ENCODE measurements at places on chromosomes 2 and 18. TPM values are rescaled to one million over a fixed set of nuclear protein-coding genes. Genes with fewer than 3 reads are reported as not detected.

GRCh38 chr18:63192885-63193349 lies 126.7 kb downstream of the BCL2 start:
- DNase-seq, result no peak

DNA sequence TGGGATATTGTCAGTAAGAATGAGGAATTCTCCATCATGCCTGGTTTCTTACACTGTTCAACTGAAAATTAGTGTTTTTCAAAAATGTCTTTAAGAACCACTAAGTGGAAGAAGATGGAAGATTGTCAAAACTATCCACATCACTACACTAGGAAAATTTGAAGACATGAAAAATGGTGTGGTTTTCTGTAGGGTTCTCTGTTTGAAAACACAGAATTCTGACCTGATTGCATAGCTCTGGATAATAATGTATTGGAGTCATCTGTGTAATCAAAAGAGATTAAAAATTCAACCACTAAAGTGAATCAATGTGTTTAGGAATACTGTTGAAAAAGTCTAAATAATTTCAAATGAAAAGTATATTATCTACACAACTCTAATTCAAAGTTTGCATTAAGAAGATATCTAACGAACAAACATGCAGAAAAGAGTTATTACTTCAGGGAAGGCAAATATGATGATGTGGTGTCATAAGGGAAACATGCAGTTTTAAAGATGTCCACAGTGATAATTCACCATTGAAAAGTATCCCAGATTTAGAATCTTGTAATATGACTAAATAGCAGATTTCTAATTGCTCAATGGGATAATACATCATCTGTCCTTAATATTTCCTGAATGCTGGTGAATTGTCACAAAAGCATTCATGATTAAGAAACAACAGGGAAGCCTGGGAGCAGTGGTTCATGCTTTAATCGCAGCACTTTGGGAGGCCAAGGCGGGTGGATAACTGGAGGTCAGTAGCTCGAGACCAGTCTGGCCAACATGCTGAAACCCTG lies 116.9 kb downstream of the ERBB4 start:
- DNase-seq, result no peak

GRCh38 chr2:21234001-21234400 lies 110.2 kb downstream of the TDRD15 start:
- no peak for DNase-seq

- no peak for DNase-seq
These were observed 360.3 kb downstream of the LRP1B start for GRCh38 chr2:141770530-141770929.

DNA sequence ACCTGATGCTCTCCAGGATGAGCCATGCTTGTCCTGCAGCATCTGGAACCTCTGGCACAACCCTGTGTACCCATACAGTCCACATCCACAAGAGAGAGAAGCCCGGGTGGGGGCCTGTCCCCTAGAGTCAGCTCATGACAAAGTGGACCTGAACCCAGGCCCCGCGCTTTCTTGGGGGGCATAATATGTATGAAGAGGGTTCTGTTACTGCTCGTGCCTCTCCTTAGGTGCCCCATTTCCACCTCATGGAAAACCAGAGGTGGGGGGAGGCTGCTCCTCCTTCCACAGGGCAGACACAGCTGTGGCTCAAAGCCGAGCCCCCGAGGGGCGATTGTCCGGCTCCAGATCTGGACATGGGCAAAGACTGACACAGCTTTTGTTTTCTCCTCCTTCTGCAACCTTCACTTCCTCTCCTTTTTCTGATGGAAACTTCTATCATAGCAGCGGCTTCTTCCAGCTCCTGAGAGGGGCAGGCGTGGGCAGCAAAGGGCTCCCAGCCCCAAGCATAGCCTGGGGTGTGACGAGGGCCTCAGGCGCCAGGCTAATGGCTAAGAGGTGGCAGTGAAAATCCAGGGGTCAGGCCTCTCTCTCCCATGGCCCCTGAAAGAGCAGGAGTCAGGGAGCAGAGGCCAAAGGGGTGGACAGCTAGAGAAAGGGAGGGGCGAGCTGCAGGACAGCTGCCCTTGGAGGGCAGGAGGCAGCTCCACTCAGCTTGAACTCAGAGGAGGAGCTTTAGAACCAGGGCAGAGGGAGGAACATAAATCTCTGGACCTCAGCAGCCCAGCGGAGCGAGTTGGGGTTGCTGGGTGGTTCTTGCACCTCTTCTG lies 155.5 kb downstream of the ZFP36L2 start:
- DNase-seq, result no peak

DNA sequence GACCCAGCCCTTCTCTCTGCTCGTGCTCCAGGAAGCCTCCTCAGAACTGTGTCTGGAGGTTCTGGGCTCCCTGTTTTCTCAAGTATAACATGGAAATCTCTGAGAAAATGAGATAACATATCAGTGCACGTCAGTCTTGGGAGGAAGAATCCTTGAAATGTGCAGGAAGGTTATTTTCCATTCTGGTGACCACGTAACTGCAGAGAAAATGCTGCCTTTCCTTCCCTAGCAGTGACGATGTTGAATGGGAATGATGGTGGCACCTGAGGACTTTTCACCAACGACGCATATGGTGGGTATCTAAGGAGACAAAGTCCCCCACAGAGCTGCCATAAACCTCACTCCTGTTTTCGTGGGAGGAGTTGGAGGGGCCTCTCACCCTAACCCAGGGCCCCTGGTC lies 272.1 kb upstream of the SIX2 start:
- DNase-seq, result no peak

- DNase-seq, result no peak
These were observed 119.1 kb downstream of the BAZ2B start for GRCh38 chr2:159497256-159497655.

GRCh38 chr2:204328373-204328772 lies 216.9 kb upstream of the PARD3B start:
- no peak for DNase-seq

GRCh38 chr18:51561821-51562220 lies 364.3 kb upstream of the MEX3C start:
- no peak for DNase-seq

GRCh38 chr18:6650127-6650507 lies 79.4 kb upstream of the ARHGAP28 start:
- DNase-seq, result no peak

WDR75 gene
- 45.0 TPM for total RNA-seq

DNA sequence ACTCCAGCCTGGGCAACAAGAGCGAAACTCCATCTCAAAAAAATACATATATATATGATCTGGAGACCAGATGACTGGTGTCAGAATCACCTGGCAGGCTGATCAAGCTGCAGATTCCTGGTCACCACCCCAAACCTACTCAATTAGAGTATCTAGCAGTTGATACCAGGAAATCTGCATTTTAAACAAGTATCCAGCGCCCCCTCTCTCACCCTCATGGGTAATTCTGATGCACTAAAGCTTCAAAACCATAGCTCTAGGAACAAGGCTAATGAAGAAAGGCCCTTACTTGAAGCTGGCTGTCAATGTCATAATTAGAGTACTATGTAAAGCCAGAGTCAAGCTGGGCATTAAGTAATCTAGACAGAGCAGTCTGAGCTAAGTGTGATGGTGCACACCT lies 25.0 kb upstream of the PCBP1 start:
- DNase-seq, result no peak

- DNase-seq, result no peak
These were observed 13.2 kb upstream of the DCDC2C start for GRCh38 chr2:3689998-3690748.

GRCh38 chr2:114421781-114422180 lies 20.7 kb upstream of the DPP10 start:
- no peak for DNase-seq

ABCG8 gene
- not detected for total RNA-seq

SPATS2L gene
- 2.2 TPM for total RNA-seq

IL1F10 gene
- not detected for total RNA-seq

DNA sequence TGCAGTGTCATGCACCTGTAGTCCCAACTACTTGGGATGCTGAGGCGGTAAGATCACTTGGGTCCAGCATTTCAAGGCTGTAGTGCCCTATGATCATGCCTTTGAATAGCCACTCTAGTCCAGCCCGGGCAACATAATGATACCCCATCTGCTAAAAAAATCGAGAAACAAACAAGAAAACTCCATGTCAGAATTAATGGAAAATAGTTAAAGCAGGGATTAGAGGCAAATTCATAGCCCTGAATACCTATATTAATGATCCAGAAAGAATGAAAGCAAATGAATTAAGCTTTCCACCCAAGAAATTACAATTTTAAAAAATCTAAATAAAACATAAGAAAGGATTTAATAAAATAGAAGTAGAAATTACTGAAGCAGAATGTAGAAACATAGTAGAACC lies 143.0 kb downstream of the MYO3B start:
- no peak for DNase-seq

GRCh38 chr18:79413426-79413825 lies 17.7 kb downstream of the NFATC1 start:
- DNase-seq, result no peak

- no peak for DNase-seq
These were observed 412.4 kb upstream of the LRATD1 start for GRCh38 chr2:14220101-14220500.

- DNase-seq, result no peak
These were observed 295.8 kb upstream of the ACVR2A start for GRCh38 chr2:147549054-147549453.

MAPK4 gene
- not detected for total RNA-seq

- DNase-seq, result no peak
These were observed 261.5 kb upstream of the DSEL start for GRCh38 chr18:67778016-67778415.

TOGARAM2 gene
- 4.6 TPM for total RNA-seq

TUBB8B gene
- not detected for total RNA-seq

- no peak for DNase-seq
These were observed 64.2 kb downstream of the KIF5C start for GRCh38 chr2:148939271-148939670.
